ENCODE measurements at places on chromosomes 12 and 14.
A peak's percentile ranks its signal among the peaks of the same experiment; 100 is the strongest.

DNA sequence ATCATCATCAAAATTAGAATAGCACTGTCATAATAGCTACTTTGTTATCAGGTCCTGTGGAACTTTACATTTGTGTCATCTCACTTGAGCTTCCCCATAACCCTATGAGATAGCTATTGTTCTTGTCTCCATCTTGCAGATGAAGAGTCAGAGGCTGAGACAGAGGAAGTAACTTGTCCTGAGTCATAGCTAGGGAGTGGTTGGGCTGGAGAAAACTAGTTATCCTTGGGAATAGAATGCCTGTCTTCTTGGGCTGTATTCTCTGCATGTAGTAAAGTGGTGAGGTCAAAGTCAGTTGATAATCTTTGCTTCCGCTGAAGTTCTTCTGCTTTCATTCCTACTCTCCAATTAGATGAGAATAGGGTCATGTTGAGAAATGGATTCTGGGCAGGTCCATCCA lies 117.0 kb downstream of the SMOC1 start:
- no peak for DNase-seq

GRCh38 chr14:68229423-68230100 lies 410.0 kb downstream of the RAD51B start:
- peak; percentile 23 for DNase-seq

DNA sequence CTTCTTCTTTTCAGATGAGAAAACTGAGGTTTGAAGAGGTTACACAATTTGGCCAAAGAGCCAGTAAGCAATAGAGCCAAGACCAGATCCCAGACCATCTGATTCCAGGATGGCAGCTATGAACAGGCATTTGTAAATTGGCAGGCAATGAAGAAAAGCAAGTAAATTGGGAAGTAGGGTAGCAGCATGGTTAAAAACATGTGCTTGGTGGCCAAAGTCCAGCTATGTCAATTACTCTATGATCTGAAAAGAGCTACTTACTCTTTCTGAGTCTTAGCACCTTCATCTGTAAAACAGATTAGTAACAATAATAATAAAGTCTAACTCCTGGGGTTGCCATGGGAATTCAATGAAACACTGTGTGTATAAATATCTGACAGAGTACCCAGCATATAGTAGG lies 60.2 kb upstream of the MDM1 start:
- no peak for DNase-seq

DNA sequence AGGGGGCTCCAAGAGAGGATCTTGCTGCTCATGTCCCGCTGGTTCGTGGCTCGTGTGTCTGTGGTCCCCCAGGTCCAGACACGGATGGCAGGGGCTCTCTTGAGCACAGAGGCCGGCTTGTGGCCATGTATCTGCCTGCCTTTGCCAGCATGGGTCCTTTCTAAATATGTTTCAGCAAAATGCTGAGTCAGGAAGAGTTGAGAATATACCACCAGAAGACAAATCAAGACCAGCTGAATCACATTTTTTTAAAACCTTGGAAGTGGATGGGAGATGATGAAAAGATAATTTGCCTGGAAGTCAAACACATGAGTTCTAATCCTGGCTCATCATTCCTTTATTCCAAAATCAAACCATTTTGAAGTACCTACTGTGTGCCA lies 58.0 kb downstream of the NUAK1 start:
- DNase-seq: no peak

- no peak for DNase-seq
These were observed 154.3 kb downstream of the STXBP6 start for GRCh38 chr14:24895622-24896021.

GRCh38 chr14:80419345-80419744 lies 208.0 kb upstream of the DIO2 start:
- DNase-seq: no peak

DNA sequence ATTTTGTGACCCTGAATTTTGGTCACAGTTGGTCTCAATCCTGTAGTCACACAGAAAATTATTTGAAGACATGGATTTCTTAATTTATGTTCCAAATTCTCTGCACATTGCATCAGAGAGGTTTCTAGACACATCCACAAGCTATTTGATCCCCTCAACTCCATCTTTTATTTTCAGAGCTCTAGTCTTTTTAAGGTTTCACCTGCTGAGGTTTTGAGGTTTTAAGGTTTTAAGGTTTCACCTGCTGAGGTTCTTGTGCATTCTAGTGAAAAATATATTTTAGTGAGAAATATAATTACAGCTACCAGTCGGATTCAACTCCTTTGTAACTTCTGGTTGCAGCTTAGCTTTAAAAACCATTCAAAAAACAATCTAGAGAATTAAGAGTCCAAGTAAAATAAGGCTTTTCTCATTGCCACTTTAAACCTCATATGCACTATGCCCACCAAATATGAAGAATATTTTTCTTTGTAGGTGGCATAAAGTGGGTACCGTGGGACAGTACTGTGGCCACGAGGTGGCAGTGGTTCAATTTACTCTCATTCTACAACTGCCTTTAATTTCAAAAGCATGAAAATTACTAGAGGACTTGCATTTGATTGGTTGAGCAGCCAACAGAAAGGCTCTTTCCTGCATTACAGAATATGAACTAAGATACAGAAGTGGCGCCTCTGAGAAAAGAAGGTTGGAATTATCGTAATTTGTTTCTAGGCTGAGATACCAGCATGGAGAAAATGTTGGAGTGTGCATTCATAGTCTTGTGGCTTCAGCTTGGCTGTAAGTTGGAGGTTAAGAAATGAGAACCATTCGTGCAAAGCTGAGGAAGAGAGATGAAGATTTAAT lies 366.5 kb upstream of the OR4E1 start:
- peak; percentile 59 for DNase-seq

DNA sequence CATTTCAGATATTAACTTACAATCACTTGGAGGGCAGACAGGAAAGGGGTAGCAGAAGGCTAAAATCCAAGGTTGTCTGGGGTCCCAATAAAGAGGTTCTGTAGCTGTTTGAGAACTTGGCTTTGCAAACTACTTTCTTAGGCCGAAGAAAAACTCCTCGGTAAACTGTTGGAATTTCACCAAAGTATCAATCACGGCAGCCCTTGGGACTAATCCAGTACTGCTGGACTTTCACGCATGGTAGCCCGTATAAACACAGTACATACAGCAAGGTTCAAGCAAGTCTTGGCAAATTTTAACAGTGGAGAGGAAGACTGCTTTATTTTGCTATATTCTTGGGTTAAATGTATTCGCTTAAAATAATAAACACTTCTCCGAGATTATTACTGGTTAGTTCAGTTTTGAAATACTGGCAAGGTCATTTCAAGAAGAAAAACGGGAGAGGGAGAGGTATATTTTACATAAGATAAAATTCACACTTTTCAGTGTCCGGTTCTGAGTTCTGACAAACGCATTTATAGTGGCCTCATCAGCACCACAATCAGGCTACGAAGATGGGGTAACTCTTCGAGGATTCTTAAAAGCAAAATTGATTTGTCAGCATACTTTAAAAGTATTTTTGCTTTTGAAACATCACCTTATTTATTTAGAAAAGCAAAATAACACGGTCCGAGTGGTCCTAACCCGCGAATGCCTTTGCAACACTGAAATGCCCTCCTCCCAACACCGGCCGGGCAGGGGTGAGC lies 1.3 kb downstream of the SETD3 start:
- DNase-seq: no peak

DNA sequence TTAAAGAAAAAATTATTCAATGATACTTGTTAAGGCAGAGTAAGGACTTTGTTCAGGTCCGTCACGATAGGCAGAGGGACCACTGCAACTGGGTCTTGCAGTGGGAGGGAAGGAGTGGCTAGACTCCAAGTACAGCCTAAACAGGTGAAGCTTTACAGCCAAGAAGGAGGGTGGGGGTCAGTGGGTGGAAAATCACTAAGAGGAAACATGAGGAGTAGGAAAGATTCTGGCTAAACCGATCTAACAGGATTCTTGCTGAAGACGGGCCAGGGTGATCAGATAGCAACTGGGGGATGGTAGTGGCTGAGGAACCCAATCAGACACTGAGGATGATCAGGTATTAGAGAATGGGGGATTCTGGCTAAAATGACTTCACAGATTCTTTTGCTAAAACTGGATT lies 100.2 kb downstream of the TTC7B start:
- no peak for DNase-seq

- DNase-seq: no peak
These were observed 3.9 kb upstream of the TMEM233 start for GRCh38 chr12:119589634-119590033.

DNA sequence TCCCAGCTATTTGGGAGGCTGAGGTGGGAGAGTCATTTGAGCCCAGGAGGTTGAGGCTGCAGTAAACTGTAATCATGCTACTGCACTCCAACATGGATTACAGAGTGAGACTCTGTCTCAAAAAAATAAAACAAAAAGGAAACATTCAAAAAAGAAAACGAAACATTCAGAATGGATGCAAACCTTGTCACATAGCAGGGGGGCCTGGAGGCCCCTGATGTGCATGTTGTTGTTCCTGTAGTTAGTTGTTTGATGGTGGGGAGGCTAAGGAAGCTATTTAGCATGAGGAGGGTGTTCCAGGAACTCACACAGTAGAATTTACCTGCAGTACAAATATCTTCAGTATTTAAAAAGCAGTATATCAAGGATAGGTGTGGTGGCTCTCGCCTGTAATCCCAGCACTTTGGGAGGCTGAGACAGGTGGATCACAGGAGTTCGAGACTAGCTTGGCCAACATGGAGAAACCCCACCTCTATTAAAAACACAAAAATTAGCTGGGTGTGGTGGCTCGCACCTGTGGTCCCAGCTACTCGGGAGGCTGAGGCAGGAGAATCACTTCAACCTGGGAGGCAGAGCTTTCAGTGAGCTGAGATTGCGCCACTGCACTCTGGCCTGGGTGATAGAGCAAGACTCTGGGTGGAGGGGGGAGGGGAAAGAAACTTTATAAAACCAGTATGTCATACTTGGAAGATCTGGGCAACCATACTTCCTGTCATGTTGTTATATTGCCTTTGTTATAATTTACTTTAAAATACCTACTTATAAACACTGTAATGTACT lies 17.6 kb upstream of the AEBP2 start:
- no peak for DNase-seq

DNA sequence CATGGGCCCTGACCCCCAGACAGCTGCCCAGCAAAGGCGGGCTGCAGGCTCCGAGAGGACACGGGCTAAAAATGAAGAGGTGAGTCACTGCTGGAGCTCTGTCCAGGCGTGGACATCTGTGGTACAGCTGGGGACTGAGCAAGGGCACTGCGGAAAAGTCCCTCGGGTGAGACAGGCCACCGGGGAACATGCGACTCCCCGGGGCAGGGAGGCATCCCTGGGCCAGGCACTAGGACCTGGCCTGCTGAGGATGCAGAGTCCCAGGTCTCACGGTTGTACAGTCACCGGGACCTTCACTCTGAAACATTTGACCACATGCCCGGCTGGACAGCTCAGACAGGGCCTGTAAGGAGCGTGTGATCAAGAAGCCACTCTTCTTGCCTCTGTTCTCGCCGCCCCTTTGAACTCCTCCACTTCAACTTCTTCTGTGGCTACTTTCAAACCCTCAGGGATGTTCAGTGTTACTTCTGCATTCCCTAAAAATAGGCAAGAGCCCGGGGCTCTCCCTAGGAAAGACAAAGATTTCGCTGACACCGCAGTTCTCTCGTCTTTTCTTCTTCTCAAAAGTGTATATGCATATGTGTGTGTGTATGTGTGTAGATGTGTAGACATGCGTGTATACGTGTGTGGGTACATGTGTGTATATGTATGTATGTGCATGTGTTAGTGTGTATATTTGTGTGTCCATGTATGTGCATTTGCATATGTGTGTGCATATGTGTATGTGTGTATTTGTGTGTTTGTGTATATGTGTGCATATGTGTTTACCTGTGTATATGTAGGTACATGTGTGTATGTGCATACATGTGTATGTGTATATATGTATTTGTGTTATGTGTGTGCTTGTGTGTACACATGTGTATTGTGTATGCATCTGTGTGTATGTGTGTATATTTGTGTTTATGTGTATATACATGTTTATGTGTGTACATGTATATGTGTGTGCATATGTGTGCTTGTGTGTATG lies 5.0 kb upstream of the RFLNA start:
- DNase-seq: no peak

Measured in activated CD4-positive, alpha-beta T cell treated with anti-CD3 and anti-CD28 coated beads, Interleukin-10, Interleukin-2, amounts not matched to agents 100 ng/mL and 50 ng/mL, durations not matched to agents 16 hours and 8 hours (primary cell).